ENCODE measurements at places on chromosomes 11 and 22. TPM values are rescaled to one million over a fixed set of nuclear protein-coding genes. Genes with fewer than 3 reads are reported as not detected.

GRCh38 chr11:73384872-73385689 lies 8.9 kb downstream of the RELT start:
- DNase-seq, result no peak

- no peak for DNase-seq
These were observed 15.9 kb downstream of the PGA5 start for GRCh38 chr11:61256710-61257482.

DNA sequence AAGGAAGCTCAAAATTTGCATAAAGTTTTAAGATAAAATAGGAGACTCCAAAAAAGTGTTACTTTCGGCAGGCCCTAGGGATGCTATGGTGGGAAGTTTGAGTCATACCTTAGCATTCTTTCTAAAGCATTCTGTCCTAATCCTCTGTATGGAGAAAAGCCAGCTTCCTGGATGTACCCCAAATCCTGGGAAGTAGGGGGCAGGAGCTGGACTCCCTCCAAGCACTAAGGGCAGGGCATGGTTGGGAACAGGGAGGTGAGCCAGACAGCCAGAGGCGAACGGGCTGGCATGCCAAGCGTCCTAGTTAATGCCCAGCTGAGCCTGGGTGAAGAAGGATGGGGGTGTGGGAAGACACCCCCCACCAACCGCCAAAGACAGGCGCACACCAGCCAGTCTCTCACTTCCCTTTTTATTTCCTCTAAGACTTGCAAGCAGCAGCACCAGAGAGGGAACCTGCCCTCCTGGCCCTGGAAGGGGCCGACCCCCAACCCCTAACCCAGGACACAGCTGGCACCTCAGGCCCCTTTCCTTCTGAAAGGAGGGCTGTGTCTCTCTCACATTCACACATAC lies 23.9 kb downstream of the RTN4RL2 start:
- DNase-seq, result no peak

GRCh38 chr11:32312865-32313403 lies 122.4 kb downstream of the WT1 start:
- DNase-seq, result peak; percentile 76

GRCh38 chr11:78460471-78460870 lies 42.9 kb upstream of the GAB2 start:
- peak; percentile 11 for DNase-seq

GRCh38 chr11:72724851-72725723 lies 27.1 kb downstream of the ARAP1 start:
- peak; percentile 71 for DNase-seq

DNA sequence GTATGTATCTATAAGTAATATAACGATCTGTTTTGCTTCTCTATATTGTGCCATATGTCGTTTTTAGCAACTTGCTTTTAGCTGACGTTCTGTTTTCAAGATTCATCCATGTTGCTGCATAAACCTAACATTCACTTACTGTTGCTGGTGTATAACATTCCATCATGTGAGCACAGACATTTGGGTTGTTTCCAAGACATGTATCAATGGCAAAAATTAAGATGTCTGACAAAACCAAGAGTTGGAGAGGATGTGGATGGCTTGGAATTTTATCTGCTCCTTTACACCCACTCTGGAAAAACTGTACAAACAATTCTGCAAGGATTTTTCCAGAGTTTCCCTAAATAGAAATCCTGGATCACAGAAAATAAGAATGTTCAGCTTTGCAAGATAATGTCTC lies 40.9 kb downstream of the DGCR2 start:
- DNase-seq, result peak; percentile 15

DNA sequence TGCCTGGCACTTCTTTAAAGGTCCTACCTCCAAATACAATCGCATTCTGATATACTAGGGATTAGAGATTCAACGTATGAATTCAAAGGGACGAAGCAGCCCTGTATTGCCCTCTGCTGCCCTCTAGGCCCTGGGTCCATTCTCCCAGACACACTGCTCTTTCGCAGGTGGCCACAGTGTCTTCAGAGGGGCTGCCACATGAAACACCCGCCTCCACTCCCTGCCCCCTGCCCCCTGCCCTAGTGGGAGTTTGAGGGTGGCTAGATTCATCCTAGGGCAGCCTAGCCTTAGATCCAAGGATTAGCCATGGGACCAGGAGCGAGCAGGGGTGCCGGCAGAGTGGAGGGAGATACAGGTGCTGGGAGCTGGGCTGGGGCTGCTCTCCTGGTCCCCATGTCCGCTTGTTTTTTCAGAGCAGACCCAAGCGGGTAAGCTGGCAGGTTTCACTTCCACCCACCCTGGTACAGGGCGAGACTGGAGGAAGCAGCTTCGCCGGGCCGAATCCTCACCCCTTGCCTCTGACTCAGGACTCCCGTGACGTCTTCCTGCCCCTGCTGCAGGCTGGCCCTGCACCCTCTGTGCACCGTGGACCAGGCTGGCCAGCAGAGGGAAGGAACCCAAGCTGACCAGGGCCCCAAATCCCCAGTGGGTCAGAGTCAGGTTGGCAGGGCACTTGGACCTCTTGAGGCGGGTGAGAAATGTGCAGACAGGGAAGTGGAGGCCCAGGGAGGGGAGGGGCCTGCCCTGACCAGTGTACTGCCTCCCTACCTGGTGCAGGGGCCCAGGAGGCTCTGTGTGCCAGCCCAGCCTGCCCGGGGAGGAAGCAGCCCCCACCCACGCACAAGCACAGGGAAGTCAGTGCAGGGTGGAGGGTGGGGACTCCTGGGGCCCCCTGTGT lies 28.4 kb upstream of the HMOX1 start:
- DNase-seq, result peak; percentile 39

DNA sequence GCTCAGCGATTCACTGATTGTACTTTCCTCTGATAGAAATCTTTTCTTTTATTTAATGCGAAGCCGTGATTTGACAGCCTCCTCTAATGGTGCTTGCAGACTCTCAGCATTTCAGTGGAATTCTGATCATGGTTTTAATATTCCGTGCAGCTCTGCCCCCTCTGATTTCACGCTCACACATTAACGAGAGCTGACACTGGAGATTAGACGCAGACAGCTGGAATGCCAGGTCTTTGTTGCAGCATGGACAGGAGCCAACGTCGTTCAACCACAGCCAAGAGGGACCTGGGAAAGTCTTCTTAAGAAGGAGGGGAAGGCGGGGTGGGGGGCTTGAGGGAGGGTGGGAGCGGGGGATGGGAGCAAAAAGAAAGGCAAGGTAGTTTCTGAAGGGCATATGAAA lies 186.4 kb downstream of the BLID start:
- peak; percentile 82 for DNase-seq

DNA sequence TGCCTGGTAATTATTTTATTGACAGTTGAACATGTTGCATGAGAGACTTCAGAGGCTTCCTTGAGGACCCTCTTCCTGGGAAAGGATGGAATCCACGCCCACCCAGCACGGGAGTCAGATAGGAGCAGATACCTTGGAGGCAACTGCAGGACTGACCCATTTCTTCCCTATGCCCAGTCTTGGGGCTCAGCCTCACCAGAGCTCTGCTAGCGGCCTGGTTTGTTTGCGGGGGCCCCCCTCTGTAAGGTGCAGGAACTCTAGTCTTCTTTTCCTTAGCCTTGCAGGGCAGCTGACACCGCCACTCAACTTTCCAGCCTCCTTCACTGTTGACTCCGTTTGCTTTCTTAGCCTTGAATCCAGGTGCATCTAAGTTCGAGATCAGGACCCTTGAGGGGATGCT lies 1032.8 kb downstream of the BRD1 start:
- DNase-seq, result no peak

- DNase-seq, result peak; percentile 49
These were observed 90.4 kb upstream of the PDGFD start for GRCh38 chr11:104254347-104254746.

GRCh38 chr11:75350743-75351540 lies 519 bp downstream of the ARRB1 start:
- peak; percentile 49 for DNase-seq

- DNase-seq, result no peak
These were observed 61.3 kb upstream of the PPP6R3 start for GRCh38 chr11:68398995-68399851.

DNA sequence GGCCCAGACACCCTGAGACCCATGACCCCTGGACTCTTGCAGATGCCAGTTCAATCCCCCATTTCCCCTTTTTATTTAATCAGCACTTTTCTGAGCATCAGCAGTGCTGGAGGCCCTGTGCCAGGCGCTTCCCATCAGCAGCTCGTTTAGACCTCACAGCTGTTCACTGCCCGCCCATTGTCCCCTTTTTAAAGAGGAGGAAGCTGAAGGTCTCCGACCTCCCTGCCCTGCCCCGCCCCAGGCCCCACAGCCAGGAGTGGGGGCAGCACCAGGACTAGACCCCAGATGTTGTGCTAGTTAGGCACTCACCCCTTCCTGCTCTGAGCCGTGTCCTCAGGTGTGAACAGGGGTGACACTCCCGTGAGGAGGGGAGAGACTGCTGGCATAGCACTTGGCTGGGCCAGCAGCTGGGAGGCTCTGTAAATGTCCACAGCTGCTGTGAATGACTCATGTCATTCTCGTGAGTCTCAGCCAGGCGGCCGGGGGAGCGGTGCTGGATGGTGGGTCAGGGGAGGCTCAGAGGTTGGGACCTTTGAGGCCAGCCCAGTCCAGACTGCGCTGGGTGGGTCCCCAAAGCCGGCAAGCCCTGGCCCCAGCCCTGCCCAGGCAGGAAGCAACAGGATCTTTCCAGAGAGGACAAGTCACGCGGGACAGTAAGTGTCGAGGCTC lies 19.9 kb downstream of the EMID1 start:
- DNase-seq, result peak; percentile 5

PLET1 gene
- total RNA-seq, result not detected

SCGB1D2 gene
- not detected for total RNA-seq

MS4A12 gene
- not detected for total RNA-seq

PRDM11 gene
- 3.9 TPM for total RNA-seq

SLC22A9 gene
- total RNA-seq, result not detected

BIK gene
- not detected for total RNA-seq

SLC6A5 gene
- total RNA-seq, result not detected

Measured in fibroblast of lung (primary cell).